ENCODE measurements at places on chromosomes 6 and 20.
A peak's percentile ranks its signal among the peaks of the same experiment; 100 is the strongest.

- DNase-seq, result no peak
These were observed 491.1 kb upstream of the EYS start for GRCh38 chr6:66198062-66198624.

- DNase-seq, result peak; percentile 19
These were observed 10.8 kb upstream of the ARMC2 start for GRCh38 chr6:108837236-108837971.

- DNase-seq, result peak; percentile 7
These were observed 96.9 kb upstream of the BHLHE23 start for GRCh38 chr20:63103402-63104311.

GRCh38 chr20:8055096-8055495 is 35.5 kb upstream of the TMX4 start:
- DNase-seq, result no peak

- no peak for DNase-seq
These were observed 13.2 kb downstream of the GCNT2 start for GRCh38 chr6:10534419-10534762.

DNA sequence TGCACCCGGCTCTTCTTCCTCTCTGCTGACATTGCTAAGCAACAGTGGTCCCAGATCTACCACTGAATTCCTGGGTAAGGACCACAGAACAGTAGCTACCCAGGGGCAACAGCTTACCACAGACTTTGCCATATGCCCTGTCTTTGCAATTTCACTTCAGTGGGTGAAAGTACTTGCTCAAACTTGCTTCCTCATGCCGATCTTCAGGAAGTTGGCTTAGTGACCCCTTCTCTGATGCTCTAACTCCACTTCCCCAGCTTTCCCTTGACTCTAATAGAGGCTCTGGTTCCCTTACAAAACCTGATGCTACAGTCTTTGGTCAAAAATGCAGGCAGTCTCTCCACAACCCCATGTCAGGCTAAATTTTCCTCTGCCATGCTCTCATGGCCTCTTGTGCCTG is 3.3 kb upstream of the TAAR5 start:
- DNase-seq, result no peak

GRCh38 chr20:53142225-53143127 is 170.3 kb downstream of the TSHZ2 start:
- no peak for DNase-seq

- DNase-seq, result no peak
These were observed 24.8 kb upstream of the AMD1 start for GRCh38 chr6:110849781-110850180.

DNA sequence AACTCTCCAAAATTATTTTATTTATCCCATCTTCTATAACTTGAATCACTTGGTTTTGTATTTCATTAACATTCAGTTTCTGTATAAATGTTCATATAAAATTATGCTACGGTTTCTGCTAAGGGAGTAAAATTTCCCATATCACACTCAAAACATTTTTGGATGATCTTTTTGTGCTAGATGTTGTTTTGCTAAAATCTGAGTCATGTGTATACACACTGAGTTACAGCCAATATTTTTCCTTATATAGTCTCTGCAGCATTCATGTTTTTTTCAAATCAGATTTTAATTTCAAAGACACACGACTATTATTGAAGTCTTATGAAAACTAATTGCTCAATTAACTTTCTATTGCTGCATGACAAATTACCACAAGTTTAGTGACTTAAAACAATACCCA is 54.3 kb upstream of the SLC2A12 start:
- no peak for DNase-seq

DNA sequence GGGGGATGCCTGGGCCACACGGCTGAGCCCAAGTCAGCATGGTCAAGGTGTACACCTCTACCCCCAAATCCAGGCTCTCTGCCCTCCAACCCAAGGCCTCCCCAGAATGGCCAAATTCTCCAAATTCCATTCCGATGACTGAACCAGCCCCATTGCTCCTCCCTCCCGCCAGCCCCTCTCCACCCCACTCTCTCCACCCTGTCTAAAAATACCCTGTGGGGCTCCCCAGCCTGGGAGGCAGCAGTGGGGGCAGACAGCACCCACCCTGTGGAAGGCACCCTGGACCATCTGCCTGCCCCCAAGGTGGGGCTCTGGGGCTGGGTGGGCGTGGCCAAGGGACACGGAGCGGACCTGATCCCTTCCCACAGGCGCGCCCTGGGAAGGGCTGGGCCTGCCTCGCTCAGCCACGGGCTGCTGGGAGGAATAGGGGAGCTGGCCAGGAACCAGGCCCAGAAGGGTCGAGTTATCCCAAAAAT is 11.4 kb downstream of the TEAD3 start:
- DNase-seq, result peak; percentile 46

GRCh38 chr6:15386110-15386755 is 140.4 kb downstream of the JARID2 start:
- DNase-seq, result no peak

- DNase-seq, result peak; percentile 42
These were observed 2.6 kb upstream of the TFAP2C start for GRCh38 chr20:56626367-56627121.

- DNase-seq, result peak; percentile 76
These were observed 151.3 kb upstream of the QKI start for GRCh38 chr6:163263196-163263595.

- no peak for DNase-seq
These were observed 102.5 kb upstream of the IYD start for GRCh38 chr6:150266309-150266708.

DNA sequence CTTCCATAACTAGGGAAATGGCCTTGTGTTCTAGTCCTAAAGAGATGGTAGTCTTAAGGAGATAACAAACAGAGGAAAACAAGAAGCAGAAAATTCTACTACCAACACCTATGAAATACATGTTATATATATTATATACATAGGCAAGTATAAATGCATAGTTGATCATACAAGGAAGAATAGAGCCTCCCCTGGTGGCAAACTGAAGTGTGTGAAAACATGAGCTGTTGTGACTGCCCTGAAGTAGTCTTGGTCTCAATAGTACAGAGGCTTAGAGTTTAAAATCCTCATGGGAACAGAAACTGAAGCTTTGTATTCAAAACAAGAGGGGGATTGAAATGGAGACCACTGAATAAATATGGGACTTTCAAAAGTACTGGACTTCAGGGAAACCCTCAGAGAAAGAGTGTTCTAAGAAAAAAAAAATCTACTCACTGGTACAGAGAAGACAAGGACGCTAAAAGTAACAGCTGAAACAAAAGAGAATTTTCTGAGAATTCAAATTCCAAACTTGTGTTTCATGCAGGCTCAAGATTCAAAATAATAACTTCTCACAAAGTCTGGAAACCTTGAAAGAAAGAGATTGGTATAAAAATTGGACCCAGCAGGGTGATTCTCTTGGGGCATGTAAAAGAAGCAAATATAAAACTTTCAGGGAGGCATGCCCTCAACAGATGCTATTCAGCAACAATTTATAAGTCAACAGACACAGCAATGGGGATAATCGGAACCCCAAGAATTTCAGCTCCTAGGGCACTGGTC is 59.7 kb upstream of the SAMD3 start:
- peak; percentile 73 for DNase-seq

GRCh38 chr6:126919947-126920346 is 198.5 kb upstream of the RSPO3 start:
- peak; percentile 95 for DNase-seq

- peak; percentile 81 for DNase-seq
These were observed 51.7 kb downstream of the CHMP4B start for GRCh38 chr20:33862709-33863403.

DNA sequence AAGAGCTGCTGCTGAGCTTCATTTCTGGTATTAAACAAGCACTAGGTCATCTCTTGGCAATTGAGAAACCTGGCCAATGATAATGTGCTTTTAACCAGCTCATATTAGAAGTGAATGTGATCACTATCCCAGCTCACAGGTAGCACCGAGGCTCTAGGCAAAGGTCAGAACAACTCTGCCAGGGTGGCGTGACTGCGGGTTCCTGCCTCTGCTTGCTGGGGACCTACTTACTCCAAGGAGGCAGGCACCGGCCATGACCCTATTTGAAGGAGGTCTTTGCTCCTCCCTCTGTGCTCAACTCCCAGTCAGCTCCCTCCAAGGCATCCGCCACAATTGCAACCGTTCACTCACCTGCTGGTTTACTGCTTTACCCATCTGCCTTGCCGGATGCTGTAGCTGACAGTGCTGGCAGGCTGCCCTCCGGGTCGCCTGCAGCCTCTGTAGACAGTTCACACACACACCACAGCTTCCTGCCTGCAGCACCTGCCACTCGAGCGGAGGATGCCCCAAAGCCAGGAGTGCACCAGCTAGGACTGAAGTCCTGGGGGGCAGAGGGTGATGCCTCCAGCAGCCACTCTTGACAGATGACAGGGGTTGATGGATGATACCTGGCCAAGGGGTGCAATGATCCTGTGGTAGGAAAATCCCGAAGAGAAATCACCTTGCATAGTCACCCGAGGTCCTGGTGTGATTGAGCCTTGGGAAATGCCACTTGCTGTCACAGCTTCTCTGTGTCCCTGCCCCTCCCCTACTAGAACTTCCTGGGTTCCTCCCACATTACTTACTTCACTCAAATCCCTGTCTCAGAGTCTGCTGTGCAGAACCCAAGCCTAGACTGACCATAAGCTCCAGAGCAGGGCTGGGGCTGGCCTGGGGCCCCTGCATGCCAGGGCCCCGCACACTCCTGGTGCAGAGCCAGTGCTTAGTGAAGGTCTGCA is 8.8 kb upstream of the VSX1 start:
- no peak for DNase-seq

- DNase-seq, result peak; percentile 90
These were observed 2.7 kb upstream of the COL12A1 start for GRCh38 chr6:75208298-75209183.

GRCh38 chr6:43738877-43739641 is 31.0 kb upstream of the VEGFA start:
- no peak for DNase-seq

DNA sequence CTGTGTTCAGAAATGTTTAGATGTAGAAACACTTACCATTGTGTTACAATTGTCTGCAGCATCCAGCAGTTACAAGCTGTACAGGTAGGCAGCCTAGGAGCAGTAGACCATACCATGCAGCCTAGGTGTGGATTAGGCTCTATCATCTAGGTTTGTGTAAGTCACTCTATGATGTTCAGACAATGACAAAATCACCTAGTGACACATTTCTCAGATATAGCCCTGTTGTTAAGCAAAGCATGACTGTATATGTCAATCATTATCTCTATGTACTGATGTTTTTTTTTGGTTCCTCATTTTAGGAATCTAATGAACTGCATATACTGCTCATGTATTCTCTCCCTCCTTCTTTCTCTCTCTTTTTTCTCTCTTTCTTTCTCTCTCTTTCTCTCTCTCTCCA is 22.2 kb downstream of the CST8 start:
- DNase-seq, result no peak

GRCh38 chr6:112590326-112590725 is 243.2 kb downstream of the RFPL4B start:
- no peak for DNase-seq

GRCh38 chr6:68126089-68126749 is 508.9 kb upstream of the ADGRB3 start:
- peak; percentile 24 for DNase-seq

DNA sequence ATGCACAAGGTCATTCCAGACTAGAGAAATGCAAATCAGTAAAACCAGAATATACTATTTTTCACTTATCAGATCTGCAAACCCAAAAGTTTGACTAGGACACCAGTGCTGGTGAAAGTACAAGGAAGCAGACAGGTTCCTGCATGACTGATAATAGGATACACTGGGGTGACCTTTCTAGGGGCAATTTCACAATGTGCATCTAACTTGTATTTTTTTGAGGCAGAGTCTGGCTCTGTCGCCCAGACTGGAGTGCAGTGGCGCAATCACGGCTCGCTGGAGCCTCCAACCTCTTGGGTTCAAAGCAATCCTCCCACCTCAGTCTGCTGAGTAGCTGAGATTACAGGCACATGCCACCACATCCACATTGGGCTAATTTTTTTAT is 11.4 kb downstream of the COMMD7 start:
- DNase-seq, result peak; percentile 36

DNA sequence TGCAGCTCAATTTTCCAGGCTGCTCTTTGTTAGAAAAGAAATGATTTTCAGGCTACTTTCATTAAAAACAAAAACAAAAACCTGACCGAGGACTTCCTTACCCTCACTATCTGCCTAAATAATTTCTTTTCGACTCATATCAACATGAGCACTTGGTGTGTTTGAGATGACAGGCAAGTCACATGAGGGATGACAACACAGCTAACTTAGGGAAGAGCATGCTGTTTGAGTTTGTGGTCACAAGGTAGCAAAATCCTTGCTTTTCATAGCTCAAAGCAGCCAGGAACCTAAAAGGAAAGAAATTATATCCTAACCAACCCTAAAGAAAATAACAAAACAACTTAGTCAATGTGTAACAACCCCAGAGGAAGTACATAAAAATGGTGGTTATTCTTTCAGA is 459.5 kb downstream of the KIF16B start:
- DNase-seq, result no peak

DNA sequence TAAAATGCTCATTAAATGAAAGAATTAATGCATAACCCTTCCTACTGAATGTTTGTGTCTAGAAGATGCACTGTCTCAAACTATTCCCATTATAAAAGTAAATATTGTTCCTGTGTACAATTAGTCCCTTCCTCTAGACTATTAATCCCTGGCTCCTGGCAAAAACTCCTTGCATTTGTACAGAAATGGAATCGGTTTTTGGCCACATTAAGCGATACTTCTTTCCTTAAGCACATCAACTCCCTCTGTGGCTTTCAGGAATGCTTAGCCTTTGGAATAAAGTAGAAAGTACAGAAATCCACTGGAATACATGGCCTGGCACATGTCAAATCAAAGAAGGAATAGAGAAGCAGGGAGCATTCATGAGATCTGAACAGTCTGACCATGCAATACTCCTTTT is 179.8 kb downstream of the GMPR start:
- DNase-seq, result no peak

DNA sequence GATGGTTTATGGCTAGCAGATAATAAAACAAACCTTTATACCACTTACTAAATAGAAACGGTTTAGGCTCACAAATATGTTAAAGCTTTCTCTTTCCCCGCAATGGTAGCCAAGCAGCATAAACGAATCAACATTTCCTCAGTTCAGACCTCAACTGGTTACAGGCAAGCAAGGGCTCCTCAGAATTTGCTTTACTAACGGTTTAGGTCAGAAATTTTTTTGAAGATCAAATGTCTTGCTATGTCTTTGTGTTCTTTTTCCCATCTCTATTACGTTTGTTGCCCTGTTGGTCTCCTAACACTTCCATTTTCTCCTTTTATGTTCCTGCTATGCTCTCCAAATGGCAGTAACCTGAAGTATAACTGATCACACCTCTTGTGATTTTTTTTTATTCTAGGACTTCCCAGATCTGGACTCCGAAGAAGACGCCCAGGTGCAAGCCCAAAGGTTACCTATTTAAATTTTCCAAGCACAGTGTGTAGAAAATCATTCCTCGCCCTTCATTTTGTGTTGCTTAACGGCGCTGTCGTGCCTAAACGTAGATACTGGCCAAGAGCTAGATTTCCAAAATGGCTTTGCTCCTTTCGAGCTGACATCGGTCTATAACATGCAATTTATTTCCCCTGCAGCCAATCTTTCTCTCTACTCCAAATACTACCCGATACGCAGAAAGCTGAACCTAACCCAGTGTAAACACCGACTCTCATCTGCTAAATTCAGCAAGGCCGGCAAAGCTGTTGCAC is 717 bp upstream of the ASF1A start:
- DNase-seq, result peak; percentile 78
